Osteocyte (in vitro differentiated cells): ENCODE measurements at places on chromosomes 11 and 22. TPM values are rescaled to one million over a fixed set of nuclear protein-coding genes. Genes with fewer than 3 reads are reported as not detected.
A peak's percentile ranks its signal among the peaks of the same experiment; 100 is the strongest.

DNA sequence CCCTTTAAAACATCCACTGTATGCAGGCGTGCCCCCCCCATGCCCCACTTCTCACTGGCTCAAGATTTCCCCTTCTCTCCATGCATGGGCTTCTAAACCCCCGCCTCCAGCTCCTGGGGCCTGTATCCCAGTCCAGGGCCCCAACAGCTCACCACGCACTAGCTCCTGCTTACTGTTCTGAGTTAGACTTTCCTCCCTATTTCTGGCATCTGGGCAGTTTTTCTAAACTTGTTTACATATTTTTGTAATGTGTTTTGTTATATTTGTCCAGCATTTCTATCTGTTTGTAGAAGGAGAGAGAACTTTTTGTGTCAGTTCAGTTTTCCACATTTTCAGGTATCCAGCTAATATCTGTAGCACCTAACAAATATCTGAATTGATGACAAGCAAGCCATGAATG lies 178.5 kb downstream of the SPON1 start:
- no peak for DNase-seq

- no peak for DNase-seq
These were observed 37.6 kb upstream of the MTNR1B start for GRCh38 chr11:92931746-92932422.

DNA sequence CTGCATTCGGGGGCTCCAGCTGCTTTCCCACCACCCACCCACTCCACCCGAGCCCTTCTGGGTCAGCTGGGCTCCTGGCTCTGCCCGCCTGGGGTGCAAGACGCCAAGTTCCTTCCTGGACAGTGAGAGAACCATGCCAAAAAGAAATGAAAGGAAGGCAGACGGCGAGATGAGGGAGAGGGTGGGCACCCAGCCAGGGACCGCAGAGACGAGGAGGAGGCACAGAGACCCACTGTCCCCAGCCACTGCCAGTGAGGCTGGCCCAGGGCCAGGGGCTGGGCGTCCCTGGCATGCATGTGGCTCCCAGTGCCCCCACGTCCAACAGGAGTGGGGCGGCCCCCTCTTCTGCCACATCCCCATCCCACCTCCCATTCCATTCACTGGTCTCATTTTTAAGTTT lies 10.8 kb upstream of the CD81 start:
- DNase-seq, result no peak

DNA sequence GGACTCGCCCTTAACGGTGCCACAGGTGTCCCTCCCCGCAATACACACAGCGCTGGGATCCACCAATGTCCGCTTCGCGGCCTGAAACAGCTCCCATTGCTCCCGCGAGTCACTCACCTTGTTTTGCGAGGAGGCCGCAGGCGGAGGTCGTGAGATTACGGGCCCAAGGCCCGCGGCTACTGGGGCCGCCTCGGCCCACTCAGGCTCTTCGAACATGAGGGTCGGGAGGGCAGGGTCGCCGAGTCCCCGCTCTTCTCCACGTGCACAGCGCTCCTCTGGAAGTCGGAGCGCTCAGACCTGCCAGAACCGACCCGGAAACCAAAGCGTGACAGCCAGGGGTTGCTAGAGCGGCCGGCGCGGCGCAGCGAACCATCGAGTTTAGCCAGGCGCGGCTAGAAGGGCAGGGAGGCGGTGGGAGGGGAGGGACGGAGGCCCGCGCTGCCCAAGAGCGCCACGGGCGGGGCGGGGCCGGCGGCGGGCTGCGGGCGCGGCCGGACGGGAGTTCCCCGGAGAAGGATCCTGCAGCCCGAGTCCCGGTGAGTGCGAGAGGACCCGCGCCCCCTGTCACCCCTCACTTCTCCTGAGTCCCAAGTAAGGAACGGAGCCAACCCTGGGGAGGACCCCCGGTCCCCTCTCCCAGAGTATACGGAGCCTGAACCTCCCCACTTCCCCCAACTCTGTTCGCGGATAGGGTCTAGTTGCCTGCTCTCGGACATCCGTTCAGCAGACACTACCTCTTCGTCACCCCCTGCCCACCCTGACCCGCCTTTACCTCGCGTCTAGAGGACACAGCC lies at the start of the genes ILK and RRP8:
TSS of gene ILK (plus strand) at position 488 of the 794 bp plus-strand sequence. CDS start 498 bp downstream, outside the sequence.
TSS of gene RRP8 (minus strand) at position 330 of the 794 bp plus-strand sequence. CDS start at position 216, 114 bp downstream.
- DNase-seq, result peak; percentile 95

Gene SMC1B
- total RNA-seq, result not detected in 2 replicates

Gene PRR33
- not detected in 2 replicates for total RNA-seq
